Posterior cingulate gyrus (tissue), 11 donors: ENCODE measurements at places on chromosomes 1 and 21.

DNA sequence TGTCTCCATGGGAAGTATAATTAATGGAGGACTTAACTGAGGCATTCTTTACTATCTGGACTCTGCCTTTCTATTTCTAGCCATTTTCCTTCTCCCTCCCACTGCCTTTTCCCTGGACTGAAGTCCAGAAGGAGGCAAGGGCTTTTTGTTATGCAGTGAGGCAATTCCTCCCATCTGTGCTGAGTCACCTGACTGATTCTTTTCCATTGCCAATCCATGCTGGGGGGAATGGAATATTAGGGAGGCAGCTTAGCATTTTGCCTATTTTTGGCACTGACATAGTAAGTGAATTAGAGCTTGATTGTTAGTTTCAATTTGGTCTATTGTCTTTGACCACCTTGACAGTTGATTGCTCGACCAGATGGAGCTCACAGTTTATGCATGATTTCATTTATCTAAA is 1000.6 kb upstream of the PRMT6 start:
- DNase-seq: no peak

DNA sequence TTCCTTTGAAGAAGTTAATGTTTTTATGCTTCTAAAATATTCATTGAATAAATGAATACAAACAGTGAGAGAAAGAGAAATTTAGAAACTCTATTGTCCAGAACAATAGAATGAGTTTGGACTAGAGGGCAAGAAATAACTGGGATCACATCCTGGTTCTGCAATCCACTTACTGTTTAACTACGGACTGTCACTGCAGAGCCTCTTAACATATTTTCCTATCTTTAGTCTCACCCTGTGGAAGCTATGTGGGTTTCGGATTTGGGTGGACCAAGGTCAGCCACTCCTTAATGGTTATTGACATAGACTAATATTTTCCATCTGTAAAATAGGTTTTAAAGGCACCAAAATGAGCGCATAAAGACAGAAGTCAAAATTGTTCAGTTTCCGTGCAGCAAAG is 116.6 kb downstream of the UBE2U start:
- no peak for DNase-seq

DNA sequence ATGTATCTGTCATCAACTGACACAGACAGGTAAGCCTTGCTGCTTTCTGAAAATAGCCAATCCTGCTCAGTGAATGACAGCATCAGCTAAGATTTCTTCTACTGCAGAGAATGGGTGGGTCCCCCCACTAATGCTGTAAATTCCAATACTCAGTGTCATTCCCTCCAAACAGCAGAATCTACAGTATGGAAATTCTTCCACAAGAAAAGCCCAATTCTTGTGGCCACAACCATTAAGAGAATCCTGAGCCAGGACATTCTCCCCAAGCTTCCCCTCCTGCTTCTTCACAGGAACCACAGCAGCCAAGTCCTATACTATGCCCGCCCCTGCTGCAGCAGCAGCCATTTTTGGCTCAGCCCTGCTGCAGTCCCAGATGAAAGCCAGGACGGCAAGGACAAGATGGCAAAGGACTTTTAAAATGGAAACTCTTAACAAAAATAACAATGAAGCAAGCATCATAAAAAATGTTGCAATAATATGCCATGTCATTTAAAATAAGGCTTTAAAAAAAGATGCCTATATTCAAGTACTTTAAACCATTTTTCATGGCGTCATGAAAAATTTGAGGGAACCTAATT is 26.8 kb downstream of the EIF4G3 start:
- DNase-seq: peak; percentile 36

- no peak for DNase-seq
These were observed 70.8 kb downstream of the UBE2T start for GRCh38 chr1:202270871-202271326.

- DNase-seq: no peak
These were observed 8.8 kb downstream of the MAGI3 start for GRCh38 chr1:113399062-113399583.

GRCh38 chr1:237258871-237259270 is 216.9 kb downstream of the RYR2 start:
- no peak for DNase-seq

DNA sequence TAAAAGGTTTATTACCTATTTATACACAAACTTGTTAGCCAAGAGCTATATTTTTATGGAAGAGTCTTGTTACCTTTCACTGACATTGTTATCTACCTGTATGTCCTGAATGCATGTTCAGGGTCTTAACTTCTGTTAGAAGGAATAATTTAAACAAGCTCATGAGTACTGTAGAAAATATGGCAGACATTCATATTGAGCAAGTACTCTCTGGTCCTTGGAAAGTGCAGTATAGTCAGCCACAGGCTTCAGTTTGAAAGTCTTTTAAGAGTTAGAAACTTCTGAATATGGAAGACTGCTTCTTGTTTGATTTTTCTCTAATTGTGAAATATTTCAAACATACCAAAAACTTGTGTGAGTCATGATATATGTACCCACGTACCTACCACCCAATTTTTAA is 16.6 kb downstream of the DIP2A start:
- DNase-seq: no peak
